MV-4-11 (cell line): ENCODE measurements at places on chromosomes 2 and 18.

GRCh38 chr2:231877533-231878456 is 48.4 kb downstream of the NPPC start:
- DNase-seq = no peak

- DNase-seq = no peak
These were observed 16.7 kb downstream of the STK25 start for GRCh38 chr2:241491549-241492173.

DNA sequence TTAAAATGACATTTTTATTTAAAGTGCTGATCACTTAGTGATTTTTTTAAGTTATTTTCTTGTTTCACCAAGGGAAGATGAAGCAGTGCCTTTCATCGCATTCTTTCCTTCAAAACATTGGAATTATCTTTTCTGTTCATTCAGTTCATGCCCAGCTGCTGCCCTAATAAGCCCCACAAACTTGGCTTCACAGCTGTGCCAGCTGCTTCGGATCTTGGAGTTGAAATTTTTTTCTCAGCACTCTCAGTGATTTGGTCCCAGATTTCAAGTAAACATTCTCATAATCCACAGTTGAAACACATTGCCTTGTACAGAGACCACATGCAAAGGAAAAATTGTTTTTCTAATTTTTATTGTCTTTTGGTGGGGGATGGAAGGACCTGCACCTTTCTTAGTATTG is 353.3 kb upstream of the LRP1B start:
- DNase-seq = no peak

GRCh38 chr18:37900326-37900725 is 334.7 kb upstream of the CELF4 start:
- DNase-seq = no peak

DNA sequence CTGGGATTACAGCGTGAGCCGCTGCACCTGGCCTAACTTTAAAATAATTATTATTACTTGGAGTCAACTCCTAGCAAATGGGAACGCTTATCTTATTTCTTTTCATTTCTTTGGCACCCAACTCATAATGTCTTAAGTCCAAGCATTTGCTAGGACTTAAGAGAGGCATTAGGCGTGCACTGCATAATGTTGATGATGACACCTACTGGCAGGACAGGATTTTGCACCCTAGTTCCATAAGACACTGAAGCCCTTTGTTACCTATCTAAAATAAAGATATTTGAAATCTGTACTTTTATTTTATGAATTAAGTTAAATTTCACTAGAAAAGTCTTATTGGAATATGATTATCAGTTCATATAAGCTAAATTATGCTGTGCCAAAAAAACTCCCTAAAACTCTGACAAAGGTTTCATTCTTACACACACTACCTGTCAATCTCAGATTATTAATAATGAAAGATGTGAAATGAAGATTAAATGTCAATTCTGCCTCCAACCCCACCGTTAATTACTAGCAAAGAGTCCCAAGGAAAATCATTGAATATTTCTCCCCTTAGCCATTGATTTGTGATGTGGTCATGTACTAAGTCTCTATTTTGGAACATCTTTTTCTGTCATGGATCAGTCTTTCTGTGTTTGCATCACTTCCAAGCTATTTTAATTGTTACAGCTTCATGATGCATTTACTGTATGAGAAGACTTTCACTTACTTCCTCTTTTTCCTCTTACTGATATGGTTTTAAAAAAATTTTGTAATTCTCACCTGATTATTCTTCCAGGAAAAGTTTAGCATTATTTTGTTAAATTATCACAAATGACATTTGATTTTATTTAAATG is 12.7 kb upstream of the CDH2 start:
- peak; percentile 26 for DNase-seq

- peak; percentile 86 for DNase-seq
These were observed 137.9 kb downstream of the SLC4A3 start for GRCh38 chr2:219765231-219765911.

GRCh38 chr18:79698668-79699335 is 19.2 kb downstream of the CTDP1 start:
- DNase-seq = no peak

- no peak for DNase-seq
These were observed 54.9 kb downstream of the TMEFF2 start for GRCh38 chr2:192139813-192140212.

DNA sequence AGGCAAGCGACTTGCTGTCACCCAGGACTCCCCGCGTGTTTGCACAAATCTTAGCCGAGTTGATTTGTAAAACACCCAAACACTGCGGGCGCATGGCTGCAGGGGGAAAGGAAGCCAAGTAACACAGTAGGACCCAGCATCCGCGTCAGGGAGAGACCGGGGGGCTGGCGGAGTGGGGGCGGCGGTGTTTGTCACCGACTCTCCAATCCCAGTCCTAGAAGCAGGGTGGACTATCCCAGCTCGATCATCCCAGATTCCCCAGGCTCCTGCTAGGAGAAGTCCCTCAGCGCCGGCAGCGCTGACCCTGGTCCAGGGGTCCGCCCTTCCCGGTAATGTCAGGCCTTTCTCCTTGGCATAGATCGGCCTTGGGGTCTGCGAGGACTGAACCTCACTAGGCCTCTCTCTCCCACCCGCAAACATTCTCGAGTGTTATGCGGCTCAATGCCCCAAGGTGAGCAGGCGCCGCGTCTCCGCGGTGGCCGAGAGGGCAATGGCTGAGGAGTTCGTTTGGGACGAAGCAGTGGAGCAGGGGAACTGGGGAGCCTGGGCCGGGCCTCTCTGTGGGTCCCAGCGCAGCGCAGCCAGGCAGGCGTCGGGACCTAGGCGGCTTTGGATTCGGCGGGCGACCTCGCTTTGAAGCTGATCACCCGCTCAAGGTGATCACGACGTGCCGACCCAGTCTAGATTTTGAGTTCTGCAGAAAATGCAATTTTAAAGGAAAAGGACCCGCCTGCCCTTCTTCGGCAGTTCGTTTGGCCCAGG is 1.5 kb upstream of the GDF7 start:
- DNase-seq = no peak

GRCh38 chr2:74575320-74575719 is 20.8 kb downstream of the DOK1 start:
- no peak for DNase-seq

GRCh38 chr2:184357033-184357432 is 241.3 kb upstream of the ZNF804A start:
- DNase-seq = no peak

DNA sequence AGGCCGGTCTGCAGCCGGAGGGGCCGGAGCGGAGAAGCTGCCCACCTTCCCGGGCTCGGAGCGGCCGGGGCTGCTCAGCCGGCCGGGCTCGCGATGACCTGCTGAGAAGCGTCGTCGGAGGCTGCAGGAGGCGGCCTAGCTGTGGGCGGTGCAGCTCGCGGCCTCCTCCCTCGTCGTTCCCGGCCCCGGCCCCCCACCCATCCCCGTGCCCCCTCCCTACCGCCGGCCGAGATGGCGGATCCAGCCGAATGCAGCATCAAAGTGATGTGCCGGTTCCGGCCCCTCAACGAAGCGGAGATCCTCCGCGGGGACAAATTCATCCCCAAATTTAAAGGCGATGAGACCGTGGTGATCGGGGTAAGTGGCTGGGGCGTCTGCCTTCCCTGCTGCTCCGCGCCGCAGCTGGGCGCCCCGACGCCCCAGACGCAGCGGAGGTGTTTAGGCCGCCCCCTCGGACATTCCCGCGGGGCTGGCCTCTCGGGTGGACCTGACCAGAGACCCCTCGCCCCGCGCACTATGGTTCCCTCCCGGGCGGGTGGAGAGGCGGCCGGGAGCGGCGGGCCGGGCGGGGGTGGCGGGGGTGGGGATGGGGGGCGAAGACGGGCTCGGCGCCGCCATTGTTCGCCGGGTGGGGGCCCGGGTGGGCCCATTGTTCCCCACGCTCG is 492 bp downstream of the KIF5C start:
- DNase-seq = no peak

- DNase-seq = no peak
These were observed 78.3 kb downstream of the RNF144A start for GRCh38 chr2:6995391-6996097.

DNA sequence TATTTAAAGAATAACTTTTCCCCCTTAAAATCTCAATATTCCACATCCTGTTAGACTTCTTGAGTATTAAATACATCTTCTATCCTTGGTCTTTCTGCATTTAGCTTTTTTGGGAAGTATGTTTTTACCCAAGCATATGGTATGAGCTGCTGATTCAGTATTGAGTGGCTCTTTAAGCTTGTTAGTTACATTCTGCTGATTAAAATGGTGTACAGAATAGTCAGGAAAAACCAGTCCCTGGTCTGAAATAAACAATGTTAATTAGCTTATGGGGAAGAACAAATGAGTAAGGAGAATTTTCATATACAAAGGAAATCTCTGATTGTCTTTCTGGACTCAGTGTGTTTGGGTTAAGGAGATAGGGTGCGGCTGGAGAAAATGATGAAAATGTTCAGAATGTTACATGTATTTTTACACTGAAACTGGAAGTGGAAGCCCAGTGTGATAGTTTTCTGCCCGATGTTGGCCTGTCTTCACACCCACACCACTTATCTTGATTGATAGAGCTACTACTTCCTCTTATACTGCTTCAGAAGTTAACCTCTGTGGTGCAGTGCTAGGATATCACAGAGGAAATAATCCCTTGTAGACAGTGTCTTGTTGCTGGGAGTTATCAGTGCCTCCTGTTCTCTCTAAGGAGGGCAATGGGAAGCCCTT is 84.0 kb downstream of the MSH2 start:
- peak; percentile 96 for DNase-seq

DNA sequence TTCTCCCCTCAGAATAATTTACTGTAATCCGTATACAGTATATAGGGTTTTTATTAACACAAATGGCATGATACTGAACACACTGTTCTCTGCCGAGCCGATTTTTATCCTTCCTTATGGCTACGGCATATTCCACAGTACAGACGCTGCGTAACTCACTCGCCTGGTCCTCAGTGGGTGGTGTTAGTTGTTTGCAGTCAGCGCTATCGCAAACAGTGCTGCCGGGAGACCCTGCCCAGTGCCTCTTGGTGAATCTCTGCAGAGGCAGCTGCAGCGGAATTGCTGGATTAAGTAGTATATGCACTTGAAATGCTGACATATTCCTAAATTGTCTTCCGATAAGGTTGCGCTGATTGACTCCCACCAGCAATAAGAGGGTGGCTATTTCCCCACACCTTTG is 73.9 kb downstream of the MARCO start:
- no peak for DNase-seq

GRCh38 chr18:74234326-74235171 is 57.2 kb downstream of the CYB5A start:
- peak; percentile 66 for DNase-seq

- no peak for DNase-seq
These were observed 105.8 kb upstream of the MYCN start for GRCh38 chr2:15834381-15835031.

DNA sequence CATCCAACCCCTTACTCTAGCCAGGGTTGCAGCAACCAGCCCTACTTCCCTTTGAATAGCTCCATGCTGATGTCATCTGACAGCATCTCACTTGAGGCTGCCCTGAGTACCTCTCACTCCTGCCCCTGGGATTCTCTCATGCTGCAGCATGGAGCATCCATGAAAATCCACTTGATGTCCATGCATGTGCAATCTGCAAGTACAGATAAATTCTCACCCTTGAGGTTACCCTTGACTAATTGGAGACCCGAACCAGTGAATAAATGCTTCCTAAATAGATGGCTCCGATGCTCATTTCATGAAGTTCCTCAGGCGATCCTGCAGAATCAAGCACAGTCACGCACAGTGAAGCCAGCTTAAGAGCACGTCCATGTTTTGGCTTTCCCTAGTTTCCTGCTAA is 298.3 kb downstream of the RBM43 start:
- no peak for DNase-seq

DNA sequence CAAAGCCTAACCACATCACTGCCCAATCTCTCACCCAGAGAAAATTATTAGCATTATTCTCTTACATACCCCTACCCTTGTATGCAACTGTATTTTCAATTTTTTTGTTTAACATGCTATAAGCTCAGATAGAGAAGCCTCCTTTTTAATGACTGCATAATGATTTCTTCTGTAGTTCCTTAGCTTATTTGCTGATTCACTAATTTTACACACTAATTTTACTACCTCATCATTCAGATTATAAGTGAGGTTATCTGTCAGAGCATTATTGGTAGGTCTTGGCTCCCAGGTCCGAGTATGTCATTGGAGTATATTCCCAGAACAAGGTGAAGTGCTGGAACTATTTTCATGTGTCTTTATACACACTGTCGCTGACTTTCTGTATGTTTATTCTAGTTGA is 45.4 kb downstream of the RHBDD1 start:
- no peak for DNase-seq

- DNase-seq = no peak
These were observed 171.8 kb downstream of the ASXL3 start for GRCh38 chr18:33749834-33750233.

GRCh38 chr2:61605245-61605644 is 67.1 kb upstream of the XPO1 start:
- no peak for DNase-seq

GRCh38 chr18:33495278-33495677 is 54.8 kb upstream of the CCDC178 start:
- DNase-seq = no peak

GRCh38 chr2:7612969-7613368 is 695.8 kb downstream of the RNF144A start:
- DNase-seq = peak; percentile 36

- no peak for DNase-seq
These were observed 50.3 kb downstream of the CCBE1 start for GRCh38 chr18:59646963-59647307.

DNA sequence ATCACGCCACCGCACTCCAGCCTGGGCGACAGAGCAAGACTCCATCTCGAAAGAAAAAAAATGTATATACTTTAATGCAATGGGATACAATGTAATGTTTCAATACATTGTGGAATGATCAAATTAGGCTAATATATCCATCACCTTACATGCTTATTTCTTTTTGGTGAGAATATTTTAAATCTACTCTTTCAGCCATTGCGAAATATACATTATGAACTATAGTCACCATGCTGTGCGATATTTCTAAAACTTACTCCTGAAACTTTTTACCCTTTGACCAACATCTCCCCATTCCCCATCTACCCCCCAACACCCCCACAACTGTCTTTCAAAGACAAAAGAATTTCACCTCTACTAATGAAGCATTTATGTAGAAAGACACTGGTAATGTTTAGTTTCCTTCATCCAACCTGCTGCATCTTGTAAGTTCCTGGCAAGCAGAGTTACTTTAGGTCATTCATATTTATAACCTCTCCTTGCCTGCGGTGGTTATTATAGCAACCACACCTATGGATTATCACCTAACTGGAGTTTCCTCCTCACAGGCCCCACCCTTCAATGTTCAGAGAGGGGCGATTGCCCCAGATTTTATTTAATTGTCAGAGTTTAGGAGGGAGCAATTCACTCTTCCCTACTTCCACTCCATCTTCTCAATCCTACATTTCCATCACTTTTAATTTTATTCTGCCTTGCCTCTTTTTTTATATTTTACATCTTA is 1.2 kb upstream of the ME2 start:
- DNase-seq = no peak
